ENCODE measurements at places on chromosomes 7 and 10.

- no peak for DNase-seq
Measured at GRCh38 chr7:17041324-17041723, 159.5 kb upstream of the AGR3 start.

DNA sequence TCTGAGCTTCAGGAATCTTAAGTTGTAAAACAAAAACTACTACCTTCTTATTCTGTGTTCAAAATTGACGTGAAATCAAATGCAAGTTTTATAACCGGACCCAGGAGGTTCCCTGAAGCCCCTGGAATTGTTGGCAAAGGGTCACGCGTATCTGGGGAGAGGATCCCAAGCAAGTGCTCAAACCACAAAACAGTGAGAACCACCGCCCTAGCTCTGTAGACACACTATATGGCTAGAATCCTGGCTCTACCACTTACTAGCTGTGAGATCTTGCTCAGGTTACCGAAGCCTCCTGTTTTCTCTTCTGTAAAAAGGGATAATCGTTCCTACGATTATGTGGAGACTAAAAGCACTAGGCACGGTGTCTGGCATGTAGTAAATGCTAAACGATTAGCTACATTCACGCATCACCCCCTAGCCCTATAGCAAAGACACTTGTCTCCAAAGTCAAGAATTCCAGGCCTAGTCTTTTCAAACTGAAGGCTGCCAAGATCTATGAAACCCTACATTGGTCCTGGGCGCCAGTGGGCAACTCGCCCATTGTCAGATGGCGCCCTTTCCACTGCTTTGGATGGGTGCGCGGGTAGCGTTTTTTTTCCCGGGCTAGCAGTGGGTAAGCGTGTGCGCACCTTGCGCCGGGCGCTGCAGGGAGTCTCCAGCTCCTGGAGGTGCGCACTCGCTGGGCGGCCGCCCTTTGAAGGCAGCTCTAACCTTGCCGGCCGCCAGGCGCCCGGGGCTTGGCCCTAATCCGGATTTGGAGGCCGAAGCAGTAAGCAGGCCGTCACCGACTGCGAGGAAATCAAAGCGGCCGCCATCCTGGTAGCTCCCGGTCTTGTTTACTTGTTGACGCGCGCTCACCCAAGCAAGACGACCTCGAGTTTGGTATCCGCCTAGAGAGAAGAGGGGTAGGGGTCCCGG lies 11.6 kb upstream of the NKX2-3 start:
- DNase-seq = no peak

- no peak for DNase-seq
Measured at GRCh38 chr7:142180426-142180825, 68.9 kb downstream of the MGAM2 start.

GRCh38 chr10:132427006-132427771 lies 30.2 kb downstream of the PWWP2B start:
- DNase-seq = no peak

GRCh38 chr10:97200616-97201015 lies 14.9 kb upstream of the SLIT1 start:
- no peak for DNase-seq

DNA sequence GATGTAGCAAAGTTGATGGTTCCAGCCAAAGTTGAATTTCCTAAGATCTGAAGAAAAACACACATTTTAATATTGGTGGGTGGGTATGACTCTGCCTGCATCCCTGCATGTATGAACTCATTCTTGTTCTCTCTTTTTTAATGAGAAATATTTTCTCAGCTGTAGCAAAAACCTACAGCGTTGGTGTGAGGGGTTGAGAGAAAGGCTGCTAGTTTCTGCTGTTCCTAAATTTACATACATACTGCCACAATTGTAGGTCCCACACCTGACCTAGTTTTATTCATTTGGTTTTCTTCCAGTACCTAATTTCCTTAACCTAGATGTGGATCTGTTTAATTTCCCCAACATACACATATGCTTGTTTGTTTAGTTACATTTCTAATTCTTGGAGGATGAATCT lies 4.6 kb downstream of the AGFG2 start:
- DNase-seq = no peak

GRCh38 chr7:105826143-105826542 lies 50.3 kb downstream of the ATXN7L1 start:
- DNase-seq = no peak

- no peak for DNase-seq
Measured at GRCh38 chr10:35347121-35347562, 10.8 kb downstream of the CCNY start.

Data from ascending aorta (tissue), 2 donors.